ENCODE measurements at places on chromosomes 5 and 9.

DNA sequence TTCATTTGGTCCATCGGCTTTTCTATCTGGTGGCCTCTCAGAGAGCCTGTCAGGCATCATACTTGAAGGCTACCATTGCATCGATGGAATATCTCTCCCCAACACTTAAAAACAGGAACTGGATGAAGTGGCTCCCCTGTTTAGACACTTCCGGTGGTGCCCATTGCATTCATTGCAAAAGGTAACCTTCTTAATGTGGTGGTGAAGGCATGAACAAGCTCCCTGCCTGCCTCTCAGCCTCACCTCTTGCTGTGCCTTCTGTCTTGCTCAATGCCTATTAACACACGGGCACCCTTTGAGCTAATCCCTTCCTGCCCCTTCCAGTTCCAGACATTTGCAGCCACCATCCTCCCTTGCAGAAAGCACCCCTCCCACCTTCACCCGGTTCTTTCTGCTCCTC is 233.1 kb upstream of the MSX2 start:
- no peak for DNase-seq

DNA sequence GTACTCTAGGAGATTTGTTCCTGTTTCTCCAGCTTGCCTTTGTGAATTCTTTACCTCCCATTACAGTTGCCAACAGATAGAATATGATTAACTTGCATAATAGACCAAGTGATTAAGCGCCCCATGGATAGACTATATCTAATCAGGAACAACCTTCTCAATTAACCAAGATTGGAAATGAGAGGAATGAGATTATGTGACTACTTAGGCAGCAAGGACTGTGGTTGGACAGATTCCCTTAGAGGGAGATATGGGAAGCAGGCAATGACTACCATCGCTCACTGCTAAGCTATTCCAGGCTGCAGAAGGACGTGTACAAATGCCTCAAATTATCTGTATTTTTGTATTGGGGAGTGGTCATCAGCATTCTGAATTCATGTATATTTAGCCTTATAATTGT is 278.1 kb upstream of the DAB2 start:
- DNase-seq, result no peak

GRCh38 chr5:127899214-127899610 is 184.4 kb upstream of the SLC12A2 start:
- no peak for DNase-seq

- no peak for DNase-seq
Observed at GRCh38 chr5:56166671-56167385, 66.3 kb downstream of the ANKRD55 start.

DNA sequence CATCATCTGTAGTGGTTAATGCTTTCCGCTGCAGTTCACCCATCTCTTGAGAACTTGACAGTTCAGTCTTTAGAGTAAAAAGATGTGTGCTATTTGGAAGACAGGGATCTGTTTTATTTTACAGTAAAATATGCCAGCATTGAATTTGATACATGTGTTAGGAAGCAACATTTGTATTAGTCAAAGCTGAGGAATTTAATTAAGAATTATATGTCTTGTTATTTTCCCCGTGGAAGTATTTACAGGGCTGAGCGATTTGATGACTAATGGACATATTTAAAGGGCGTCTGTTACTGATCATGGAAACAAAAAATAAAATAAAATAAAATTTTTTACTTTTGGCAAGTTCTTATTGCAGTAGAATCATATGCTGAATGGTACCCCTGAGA is 101.3 kb downstream of the PAM start:
- DNase-seq, result no peak

DNA sequence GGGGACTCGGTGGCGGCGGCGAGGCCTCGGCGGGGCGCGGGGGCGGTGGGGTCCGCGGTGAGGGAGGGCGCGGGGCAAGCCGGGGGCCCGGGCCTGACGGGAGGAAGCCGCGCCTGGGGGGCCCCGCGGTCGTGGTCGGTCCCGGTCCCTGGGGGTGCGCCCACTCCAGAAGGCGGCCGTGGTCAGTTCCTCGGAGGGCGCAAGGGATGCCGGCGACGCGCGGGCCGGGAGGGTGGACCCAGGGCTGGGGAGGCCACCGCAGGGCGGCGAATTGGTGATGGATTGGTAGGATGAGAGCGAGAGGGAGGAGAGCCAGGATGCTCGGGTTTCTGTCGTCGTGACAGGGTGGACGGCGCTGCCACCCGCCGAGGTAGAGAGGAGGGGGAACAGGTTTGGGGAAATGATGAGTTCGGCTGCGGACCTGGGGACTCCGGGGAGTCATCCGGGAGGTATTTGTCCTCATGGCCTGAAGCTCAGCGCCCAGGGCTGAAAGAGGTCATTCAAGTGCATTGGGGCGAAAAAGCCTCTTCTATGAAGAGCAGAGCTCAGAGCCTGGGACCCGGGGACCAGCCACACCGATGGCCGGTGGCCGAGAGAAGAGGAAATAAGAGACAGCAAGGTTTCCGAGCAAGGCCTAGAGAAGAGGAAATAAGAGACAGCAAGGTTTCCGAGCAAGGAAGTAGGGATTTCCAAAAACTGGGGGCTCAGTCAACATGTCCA is 557 bp downstream of the GNG10 start:
- no peak for DNase-seq

DNA sequence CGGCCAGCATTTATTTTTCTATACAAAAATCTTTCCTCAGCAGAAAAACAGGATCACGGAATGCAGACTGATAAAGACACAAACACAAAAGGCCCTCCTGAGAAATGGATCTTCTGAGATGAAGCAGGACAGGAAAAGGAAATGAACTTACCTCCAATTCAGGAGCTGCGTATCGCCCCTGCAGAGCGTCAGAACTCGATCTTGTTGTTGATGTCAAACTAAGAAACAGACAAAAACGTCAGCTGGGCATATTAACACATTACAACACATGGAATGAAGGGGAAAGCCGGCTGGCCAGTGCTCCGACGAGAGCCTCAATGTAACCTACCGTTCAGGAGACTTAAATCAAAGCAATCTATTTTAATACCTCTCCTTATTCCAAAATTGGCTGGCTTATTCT is 105.1 kb downstream of the SERINC5 start:
- no peak for DNase-seq

DNA sequence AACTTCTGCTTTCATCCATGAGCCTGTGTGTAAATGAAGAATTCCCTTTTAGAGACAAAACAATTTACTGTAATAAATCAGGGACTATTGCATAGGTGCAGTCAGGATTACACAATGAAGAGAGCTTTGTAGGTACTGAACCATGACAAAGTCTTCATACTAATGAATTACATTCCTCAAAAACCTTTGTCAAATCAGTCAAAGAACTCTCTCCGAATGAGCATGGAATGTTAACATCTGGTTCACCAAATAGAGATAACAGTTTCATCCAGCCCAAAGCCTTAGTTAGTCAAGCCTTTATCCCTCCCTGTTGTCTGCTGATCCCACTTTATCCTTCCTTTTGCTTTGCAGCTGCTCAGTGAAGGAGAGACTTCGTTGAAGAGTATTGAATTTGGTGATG is 62.9 kb upstream of the DMRTA1 start:
- no peak for DNase-seq

DNA sequence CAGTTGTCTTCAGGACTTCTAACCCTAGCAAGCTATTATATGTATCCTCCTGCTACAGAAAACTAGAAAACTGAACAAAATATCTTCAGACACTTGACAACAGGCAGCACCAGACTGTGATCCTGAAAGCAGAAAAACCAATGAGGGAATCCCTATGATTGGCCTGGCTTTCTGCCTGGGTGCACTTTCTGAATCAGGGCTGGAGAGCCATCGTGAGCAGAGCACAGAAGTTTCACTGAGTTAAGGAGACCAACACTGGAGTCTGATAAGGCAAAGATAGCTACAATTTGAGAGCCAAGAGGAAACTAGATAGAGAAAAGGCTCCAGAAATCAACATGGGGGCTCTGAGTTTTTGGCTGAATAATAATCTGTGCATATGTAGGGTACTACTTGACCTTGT is 106.5 kb downstream of the FANCC start:
- no peak for DNase-seq

DNA sequence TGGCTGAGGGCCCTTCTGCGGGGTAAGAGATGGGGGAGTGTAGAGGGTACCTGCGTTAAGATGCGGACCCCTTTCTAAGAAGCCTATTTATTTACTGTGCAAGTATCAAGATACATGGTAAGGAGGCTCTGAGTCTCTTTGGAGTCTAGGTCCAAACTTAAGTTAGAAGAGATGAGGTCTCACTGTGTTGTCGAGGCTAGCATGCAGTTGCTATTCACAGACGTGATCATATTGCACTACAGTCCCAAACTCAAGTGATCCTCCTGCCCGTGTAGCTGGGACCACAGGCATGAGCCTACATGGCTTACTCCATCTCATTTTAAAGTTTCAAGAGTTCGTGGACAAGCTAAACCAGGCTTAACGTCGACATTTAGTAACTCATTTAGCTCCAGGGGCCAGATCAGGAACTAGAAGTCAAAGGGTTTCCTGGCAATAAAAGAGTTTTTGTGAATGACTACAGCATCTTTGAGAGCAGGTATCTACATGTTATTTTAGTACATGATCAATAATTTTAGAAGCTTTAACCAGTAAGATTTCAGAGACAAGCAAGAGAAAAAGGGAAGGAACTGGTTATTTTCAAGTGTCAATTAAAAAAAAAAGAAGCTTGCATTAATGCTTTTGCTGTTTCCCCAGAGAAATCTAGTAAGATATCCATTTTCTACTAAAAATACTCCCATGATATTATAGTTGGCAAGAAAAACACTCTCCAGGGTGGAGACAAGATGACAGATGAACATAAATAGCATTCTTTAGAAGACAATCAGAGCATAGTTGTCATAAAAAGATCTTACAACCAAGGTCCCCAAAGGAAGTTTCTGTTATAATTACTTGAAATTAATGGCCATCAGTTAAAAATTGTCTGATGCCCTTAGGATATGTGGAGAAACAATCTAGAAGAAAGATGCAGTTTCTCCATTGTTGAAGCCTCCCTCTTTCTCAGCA is 141.3 kb downstream of the SCAMP1 start:
- DNase-seq, result no peak

- no peak for DNase-seq
Observed at GRCh38 chr9:2291980-2292704, 277.0 kb downstream of the SMARCA2 start.

DNA sequence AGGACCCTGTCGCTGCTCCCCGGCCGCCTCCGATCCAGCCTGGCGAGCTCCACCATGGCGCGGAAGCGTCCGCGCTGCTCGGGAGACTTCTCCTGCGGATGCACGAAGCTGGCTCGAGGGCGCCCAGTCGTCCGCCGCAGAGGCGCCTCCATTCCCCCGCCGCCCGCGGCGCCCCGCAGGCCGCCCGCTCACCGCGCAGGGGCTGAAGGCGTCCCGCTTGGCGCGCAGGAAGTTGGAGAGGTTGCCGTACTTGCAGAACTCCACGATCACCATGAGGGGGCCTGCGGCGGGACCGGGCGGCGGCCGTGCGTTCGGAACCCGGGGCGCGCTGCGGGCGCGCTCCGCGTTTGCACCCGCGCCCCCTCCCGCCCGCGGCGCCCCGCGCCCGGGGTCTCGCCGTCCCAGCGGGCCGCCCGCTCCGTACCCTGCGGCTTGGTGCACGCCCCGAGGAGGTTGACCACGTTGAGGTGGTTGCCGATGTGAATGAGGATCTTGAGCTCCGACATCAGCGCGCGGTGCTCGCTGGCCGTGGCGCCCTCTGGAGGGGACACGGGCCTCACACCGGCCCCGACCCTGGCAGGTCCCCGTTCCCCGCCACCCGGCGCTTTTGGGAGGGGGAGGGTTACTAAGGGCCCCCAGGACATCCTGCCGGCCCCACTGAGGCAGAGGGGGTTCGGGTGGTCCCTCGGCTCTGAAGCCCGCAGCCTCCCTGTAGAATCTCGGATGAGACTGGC is 27.7 kb upstream of the SCGB3A1 start:
- peak; percentile 68 for DNase-seq

DNA sequence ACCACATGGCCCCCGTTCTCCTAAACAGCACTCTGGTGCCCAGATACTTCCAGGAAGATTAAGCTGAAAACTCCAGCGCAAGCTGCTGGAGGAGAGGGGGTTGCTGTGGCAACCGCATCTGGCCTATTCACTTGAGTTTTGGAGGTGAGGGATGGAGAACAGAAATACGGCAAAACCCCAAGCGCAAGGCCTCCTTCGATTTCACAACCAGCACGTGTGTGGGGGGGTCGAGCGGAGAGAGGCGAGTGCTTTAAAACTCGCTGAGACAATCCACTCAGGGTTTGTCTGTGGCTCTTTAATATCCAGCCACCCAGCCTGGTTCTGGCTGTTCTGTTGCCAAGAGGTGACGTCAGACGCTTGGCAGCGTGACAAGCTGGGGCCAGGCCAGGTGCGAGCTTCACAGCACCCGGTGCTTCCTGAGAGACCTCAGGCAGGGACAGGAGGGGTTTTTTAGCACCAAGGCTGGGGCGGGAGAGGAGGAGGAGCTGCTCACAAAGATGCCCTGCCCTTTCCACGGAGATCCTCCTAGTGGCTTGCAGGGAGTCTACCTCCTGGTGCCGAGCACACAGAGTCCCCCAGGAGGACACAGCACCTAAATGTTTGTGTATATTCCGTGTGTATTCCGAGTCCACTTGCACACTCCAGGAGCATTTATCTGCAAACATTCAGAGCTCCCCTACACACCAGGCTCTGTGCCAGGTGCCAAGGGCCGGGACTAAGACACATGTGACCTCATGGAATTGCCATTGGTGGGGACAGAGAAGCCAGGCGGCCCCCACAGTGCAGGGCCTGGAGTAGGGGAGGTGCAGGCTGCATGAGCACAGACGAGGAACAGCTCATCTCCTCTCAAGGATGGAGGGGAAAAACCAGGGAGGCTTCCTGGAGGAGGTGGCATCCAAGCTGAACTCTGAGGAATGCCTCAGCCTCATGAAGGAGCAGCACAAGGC is 194.6 kb downstream of the OLFM1 start:
- DNase-seq, result peak; percentile 35

DNA sequence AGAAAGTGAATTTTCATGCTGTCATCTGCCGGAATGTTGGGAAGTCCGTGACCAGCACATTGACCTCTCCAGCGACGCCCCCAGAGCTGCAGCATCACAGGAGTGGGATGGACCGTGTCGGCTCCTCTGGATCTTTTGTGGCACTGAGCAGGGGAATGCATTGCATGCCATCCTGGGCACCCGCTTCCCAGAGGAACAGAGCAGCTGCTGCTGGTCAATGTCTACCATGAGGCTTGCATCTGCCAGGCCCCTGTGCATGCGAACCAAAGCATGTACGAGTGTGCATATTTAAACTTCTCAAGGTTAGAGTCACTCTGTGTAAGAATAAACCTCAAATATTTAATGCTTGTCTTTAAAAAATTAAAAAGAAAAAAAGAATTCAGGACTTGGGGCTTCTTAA is 414.8 kb downstream of the GADD45G start:
- no peak for DNase-seq

DNA sequence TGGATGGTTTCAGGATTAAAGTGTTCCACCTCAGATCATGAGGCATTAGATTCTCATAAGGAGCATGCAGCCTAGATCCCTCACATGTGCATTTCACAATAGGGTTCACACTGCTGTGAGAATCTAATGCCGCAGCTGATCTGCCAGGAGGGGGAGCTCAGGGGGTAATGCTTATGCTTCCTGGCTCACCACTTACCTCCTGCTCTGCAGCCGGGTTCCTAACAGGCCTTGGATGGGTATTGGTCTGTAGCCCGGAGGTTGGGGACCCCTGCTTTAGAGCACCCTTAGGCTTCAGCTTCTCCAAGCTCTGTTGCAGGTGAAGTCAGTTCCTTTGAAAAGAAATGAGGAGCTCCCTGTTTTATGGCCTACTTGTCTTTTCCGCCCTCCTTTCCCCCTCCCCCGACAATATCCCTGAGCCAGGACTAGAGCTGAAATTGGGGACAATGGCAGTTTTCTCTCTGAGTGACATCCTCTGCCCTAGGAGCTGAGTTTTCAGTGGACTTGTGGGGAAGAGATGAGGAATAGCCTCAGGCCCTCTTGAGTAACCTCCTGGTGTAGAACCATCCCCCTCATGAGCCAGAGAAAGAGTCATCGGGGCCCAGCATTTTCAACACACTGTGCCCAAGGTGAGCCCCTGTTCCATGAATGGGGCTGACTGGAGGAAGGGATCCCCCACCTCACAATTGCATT is 16.2 kb upstream of the MAT2B start:
- no peak for DNase-seq
